T-helper 17 cell (primary cell): ENCODE measurements at places on chromosomes 6 and 20.

- no peak for DNase-seq
Measured at GRCh38 chr6:19024737-19025136, 637.6 kb downstream of the RNF144B start.

GRCh38 chr6:158962371-158962770 lies 37.6 kb downstream of the RSPH3 start:
- no peak for DNase-seq

DNA sequence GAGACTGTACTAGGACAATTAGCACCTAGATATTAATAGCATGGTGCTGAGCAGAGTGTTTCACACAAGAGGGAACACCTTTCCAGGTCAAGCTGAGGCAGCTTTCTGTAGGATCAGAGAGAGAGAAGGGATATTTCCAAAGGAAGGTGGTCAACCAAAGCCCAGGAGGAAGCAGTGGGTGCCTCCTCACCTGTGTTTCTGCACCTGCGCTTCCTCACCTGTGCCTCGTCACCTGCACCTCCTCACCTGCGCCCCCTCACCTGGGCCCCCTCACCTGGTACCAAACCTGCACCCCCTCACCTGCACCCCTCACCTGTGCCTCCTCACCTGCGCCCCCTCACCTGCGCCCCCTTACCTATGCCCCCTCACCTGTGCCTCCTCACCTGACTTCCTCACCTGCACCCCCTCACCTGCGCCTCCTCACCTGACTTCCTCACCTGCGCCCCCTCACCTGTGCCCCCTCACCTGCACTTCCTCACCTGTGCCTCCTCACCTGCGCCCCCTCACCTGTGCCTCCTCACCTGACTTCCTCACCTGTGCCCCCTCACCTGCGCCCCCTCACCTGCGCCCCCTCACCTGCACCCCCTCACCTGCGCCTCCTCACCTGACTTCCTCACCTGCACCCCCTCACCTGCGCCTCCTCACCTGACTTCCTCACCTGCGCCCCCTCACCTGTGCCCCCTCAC lies 67.9 kb downstream of the TTLL2 start:
- DNase-seq: no peak

DNA sequence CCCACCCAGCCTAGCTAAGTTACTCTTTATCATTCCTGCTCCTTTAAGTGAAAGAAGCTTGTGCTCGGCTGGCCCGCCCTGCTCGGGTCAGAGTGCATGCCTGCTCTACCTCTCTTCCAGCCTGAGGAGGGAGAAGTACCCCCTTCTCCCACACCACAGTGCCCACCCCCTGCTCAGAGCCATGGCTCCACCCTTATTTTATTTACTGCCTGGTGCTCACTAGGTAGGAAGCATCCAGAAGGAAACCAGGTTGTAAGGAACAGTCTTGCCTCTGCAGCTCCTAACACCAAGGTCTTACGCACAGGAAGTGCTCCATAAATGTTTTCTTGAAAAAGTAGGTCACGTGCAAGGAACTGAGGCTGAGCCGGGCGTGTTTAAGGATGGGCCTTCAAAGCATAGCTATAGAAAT lies 105.7 kb upstream of the SNX9 start:
- no peak for DNase-seq

- DNase-seq: no peak
Measured at GRCh38 chr20:58078741-58079522, 149.5 kb downstream of the ANKRD60 start.
